ENCODE measurements at places on chromosomes 7 and 10. TPM values are rescaled to one million over a fixed set of nuclear protein-coding genes. Genes with fewer than 3 reads are reported as not detected.

- DNase-seq = no peak
Observed at GRCh38 chr10:23558361-23558799, 119.5 kb downstream of the OTUD1 start.

Gene CALML5
- not detected for total RNA-seq

Gene C10orf67
- total RNA-seq = not detected

DNA sequence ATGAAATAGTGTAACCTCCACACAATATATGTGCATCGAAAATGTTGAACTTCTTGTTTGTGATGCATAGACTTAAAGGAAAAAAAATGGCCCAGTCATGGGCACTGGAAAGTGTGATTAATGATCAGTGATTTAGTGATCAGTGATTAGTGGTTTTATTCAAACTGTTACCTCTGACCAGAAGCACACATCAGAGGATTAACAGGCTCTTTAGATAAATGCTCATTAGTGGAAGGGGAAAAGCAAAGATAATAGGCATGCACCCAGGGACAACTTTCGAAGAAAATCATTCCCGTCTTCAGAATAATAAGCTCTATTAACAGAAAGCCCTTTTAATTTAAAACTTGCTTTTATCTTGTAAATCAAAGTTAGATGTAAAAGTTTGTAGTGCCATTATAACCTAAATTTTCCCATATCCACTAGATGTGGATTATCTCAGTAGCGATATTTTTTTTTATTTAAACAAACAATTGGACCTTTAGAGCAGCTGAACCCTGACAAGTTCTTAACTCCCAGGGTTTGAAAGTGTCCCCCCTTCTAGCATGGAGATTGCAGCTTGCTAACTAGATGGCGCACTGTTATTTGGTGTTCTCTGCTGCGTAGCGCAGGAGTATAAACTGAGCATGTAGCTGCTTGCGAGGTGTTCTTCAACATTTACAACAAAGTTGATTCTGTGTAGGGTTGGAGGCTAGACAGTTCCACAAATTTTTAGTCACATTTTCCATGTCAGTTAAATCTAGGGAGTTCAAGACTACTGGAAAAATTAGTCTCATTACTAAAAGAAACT lies at the start of gene CREB5:
CREB5 (plus strand) TSS at position 643 of the 787 bp plus-strand sequence. CDS start 397 bp downstream, outside the sequence.
- DNase-seq = peak; percentile 44

DNA sequence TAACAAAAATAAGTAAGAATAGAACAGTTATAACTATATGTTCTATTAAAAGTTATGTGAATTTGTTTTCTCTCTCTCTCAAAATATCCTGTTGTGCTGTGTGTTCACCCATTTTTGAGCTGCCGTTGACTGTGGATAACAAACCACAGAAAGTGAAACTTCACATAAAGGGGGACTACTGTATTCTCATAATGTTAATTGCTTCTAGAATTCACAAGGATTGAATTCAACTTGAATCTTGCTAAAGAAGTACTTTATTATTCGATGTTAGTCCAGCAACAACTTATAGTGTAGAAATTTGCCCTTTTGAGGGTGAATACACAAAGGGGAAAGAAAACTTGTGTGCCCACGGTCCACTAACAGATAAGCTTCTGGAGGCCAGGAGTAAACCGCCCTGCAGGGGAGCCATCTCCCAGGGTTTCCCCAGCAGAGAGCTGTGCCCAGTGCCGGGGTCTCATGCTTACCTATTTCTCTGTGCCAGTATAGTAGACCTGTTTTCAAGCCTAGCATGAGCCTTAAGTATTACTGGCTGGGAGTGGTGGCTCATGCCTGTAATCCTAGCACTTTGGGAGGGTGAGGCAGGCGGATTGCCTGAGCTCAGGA lies 87.1 kb downstream of the KAT6B start:
- DNase-seq = no peak

- no peak for DNase-seq
Observed at GRCh38 chr7:128389618-128390329, 20.0 kb downstream of the IMPDH1 start.

Gene KLLN
- 0.10 TPM for total RNA-seq

DNA sequence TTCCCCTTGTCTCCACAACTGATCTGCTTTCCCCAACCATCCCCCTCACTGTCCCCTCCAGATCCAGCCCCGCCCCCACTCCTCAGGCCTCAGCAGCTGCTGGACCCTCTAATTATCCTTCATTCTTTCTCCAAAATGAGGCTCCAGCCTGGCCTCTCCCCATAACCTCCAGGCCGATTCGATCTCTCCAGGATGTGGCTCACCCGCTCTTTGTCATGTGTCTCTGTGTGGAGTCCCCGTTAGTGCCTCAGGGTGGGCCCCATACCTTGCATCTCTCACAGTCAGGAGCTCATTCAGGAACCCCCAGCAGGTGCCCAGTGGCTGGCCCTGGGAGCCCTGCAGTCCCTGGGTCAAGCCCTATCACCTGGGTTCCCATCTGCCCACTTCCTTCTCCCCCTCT lies 1.3 kb downstream of the PILRA start:
- DNase-seq = no peak

Gene FKBP9
- total RNA-seq = 34.2 TPM

Gene CNNM1
- not detected for total RNA-seq

Gene NEUROG3
- total RNA-seq = not detected

Gene NUTM2E
- not detected for total RNA-seq

Gene HOXA11
- total RNA-seq = 7.9 TPM

Gene ADO
- total RNA-seq = 31.6 TPM

DNA sequence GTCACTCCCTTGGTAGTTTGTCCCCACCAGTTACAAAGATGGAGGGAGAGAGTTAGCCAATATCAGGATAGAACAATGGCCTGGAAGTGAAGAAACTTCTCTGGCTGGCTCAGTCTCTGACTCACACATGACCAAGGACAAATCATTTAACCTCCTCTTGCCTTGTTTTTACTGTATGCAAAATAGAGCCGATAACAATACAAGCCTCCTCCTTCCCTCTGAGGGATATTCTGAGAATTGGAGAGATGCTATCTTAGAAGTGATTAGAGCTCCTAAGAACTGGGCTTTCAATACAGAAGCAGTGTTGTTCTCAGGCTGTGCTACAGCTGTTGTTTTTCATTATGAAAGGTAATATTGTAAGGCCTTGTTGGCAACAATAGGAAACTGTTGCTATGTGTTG lies 87.7 kb upstream of the EGR2 start:
- DNase-seq = no peak

DNA sequence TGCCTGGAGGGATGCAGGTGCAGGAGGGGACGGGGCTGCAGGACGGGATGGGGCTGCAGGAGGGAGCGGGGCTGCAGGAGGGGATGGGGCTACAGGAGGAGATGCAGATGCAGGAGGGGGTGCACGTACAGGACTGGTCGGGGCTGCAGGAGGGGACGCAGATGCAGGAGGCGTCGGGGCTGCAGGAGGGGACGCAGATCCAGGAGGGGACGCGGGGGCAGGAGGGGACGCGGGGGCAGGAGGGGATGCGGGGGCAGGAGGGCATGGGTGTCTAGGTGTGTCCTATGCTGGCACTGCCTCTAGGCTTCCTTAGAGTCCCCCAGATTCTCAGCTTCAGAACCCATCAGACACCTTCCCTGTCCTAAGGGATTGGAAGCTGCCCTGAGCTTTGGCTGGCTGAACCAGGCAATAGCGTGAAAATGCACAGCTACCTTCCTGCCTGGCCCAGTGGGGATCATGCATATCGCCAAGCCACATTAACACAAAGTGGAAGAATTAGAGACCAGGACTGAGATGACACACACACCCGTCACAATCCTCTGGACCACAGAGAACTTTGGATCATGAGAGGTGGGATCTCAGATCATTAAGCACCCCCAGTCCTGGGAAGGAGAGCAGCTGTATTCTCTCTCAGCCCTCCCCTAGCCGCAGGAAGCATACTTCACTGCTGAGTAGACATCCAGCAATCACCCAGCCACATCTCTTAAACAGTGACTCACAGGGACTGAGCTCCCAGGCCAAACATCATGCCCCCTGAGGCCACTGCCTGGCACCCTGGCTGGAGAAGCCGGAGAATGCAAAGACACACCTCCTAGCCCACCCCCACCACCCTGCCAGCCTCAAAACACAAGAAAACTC lies 67.3 kb downstream of the VWA2 start:
- no peak for DNase-seq

Gene DNAJC30
- 10.5 TPM for total RNA-seq

GRCh38 chr7:157204134-157204533 lies 65.4 kb downstream of the UBE3C start:
- DNase-seq = no peak

DNA sequence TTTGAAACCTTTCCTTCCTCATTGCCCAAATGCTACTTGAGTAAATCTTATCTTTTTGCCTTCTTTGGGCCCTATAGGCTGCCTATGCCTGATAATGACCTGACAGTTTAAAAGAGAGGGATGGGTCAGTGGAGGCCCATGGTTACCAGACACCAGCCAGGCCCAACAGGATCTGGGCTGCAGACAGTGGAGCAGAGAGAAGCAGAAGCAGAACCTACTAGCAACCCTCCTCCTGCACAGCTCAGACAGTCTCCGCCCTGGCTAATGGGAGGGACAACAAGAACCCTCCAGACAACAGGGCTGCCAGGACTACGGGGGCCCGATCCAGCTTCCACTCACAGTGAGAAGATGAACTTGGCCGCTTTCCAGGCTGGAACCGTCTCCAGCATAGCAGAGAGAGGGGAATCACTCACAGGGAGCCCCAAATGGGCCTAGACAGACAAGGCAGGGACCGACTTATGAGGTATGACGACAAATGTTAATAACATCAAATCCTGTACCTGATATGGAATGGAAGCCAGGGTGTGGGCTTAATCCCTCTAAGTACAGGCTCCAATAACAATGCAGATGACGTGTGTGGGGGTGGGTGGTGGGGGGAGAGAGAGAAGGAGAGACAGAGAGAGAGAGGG lies 31.7 kb upstream of the DGKI start:
- DNase-seq = peak; percentile 58

Gene GIMAP7
- total RNA-seq = 6.7 TPM

DNA sequence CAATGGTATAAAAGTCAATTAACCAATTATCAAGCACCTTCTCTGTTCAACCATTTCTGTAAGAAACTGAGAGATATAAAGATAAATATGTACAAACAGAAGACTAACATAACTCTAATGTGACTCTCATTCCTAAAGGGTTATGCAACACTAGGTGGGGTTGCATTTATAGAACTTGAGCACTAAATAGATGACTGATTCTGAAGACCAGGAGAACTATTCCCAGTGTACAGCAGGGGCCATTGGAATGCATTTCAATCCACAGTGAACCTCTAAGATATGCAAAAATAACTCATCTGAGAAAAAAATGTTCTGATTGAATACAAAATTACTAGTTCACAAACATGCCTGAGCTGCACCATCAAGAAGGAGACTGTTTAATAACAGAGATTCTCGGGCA lies 341.2 kb upstream of the STEAP1 start:
- no peak for DNase-seq

Gene PLCE1
- total RNA-seq = 5.9 TPM

Gene SPDYE1
- total RNA-seq = not detected

DNA sequence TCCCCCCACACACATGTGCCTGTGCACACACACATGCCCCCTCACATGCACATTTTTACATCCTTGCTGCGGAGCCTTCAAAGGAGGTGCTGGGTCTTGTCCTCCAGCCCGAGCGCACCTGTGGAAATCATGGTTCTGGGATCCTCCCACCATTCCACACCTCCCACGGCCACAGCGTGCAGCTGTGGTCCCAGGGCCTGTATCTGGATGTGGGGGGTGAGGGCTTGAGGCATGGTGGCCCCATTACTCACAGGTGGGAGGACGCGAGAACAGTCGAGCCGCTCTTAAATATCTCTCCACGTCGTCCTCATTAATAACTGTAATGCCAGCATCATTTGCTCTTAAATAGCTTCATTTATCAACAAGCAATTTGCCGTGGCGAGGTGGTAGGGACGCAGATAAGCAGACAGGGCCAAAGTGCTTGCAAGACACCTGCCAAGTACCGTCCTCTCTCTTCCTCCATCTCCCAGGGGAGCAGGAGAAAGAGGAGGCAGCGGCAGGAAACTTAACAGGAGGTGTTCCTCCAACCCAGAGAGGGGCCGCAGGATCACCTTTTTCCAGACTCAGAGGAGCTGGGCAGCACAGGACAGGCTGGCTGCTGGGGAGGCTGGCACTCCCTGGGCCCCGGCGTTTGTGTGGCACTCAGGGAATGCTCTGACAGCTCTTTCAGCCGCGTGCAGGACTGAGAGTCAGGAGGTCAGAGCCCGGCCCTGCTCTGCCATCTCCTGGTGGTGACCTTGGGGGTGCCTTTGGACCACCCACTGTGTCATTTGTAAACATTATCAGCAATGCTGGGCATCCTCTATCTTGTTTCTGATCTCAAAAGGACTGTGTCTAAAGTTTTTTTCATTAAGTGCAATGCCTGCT lies 87.4 kb downstream of the CDH23 start:
- no peak for DNase-seq

GRCh38 chr7:77940647-77941046 lies 142.1 kb downstream of the PHTF2 start:
- no peak for DNase-seq

GRCh38 chr7:25720427-25720826 lies 431.6 kb upstream of the NFE2L3 start:
- DNase-seq = no peak

DNA sequence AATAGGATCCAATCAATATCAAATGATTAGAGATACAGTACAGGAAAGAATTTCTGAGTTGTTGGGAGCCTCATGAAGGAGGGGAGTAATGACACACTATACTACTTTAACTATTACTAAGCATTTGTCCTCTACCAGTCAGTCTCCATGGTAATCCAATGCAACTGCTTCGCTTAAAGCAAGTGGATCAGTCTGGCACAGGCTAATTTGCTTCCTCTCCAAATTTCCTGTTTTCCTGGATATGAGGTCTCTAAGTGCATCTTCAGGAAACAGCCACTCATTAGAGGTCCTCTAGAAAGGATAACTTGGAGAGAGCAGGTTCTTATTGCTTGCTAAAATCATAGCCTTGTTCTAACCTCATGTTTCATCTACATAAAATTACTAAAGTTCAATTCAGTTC lies 8.4 kb upstream of the SEPTIN7 start:
- no peak for DNase-seq

- no peak for DNase-seq
Observed at GRCh38 chr7:70676243-70676642, 455.7 kb upstream of the GALNT17 start.

GRCh38 chr7:73718905-73719805 lies at the start of gene STX1A:
Gene STX1A, minus strand, starts transcription at chr7:73719669. Its CDS starts 38 bp downstream, at chr7:73719631.
- DNase-seq = peak; percentile 36
